ENCODE measurements at places on chromosomes 2 and 18. TPM values are rescaled to one million over a fixed set of nuclear protein-coding genes. Genes with fewer than 3 reads are reported as not detected.

- DNase-seq, result no peak
These were observed 5.2 kb downstream of the TMEM18 start for GRCh38 chr2:671787-672605.

- DNase-seq, result no peak
These were observed 98.3 kb downstream of the KLHL14 start for GRCh38 chr18:32674491-32674890.

DNA sequence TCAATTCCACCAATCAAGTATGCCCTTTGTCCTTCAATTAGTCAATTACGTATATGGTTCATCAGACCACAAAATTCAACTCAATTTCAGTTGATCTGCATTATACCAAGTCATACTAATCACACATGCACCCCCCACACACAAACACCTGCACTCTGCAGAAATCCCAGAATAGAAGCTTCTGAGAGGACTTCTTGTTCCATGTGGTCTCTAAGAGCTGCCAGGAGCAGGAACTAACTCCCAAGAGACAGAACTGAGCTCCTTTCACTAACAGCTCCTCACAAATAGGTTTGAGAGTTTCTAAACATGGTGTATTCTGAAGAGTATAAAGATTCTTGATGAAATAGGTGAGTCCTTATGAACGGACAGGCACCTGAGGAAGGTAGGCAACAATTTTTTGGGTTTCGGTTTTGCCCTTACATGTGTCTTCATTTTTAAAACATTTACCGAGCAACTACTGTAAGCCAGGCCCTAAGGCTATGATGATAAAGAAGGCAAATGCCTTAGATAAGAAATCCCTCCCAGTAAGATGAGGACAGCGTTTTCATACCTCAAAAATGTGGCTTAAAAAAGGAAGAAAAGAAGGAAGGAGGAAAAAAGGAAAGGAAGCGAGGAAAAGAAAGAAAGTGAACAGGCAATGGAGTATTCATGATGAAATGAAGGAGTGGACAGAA, 183.1 kb downstream of the PID1 start:
- no peak for DNase-seq

DNA sequence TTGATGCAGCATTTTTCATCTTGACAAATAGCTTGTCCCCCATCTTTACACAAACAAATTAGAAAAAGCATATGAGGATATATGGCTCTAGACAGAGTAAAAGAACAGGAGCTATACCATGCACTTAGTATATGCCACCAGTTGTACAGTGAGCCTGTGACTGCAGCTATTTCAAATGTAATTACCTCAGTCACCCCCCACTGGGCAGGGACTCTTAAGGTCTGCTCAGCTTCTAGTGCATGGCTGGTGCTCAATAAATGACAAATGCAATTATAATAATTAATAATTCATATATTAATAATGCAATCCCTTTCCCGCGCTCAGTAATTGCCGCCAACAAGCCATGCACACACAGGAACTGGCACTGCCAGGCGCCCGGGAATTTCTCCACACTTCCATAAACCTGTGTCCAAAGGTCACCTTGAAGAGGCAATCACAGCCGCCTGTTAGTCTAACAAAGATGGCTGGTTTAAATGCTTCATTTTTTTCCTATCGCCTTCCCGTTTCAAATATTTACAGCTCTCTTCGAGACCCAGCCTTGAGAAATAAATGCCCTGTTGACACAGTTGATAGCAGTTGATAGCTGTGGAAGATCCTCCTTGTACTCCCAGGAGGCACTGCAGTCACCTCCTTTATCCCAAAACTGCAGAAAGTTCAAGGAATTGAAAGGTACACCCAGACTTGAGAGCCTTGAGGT, 156.6 kb downstream of the INO80D start:
- DNase-seq, result no peak

GRCh38 chr18:79596446-79597175, 83.0 kb upstream of the CTDP1 start:
- no peak for DNase-seq

DNA sequence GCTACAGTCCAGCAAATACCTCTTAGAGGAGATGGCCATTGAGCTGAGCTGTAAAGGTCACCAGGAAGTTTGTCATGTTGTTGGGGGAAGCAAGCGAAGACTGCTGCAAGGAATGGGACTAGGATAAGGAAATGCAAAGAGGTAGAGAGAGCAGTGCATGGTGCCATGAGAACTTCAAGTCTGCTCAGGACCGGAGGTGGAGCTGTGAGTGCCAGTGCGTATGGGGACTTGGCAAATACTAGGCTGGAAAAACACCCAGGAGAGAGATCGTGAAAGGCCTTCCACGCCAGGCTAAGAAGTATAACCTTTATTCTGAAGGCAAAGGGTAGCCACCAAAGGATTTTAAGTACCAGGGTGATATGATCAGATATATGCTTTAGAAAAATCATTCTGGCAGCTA, 71.3 kb downstream of the MEIS1 start:
- DNase-seq, result no peak

DNA sequence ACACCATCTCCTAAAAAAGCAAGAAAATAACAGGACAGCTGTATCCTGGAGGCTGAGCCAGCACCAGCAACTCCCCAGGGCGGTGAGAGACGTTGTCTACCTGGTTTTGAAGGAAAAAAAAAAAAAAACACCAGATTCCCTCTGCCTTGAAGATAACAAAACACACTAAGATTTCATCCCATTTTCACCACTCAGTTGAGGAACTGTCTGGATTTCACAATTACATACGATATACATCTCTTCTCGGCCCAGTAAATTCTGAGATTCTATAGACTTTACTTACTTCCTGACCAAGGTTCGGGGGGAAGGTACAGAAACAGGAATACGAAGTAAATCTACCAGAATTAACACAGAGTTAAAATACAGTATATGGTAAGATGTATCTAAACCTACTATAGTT, 8.5 kb downstream of the ZNF516 start:
- no peak for DNase-seq

GRCh38 chr2:98502556-98503335, 58.1 kb downstream of the INPP4A start:
- no peak for DNase-seq

- no peak for DNase-seq
These were observed 77.4 kb downstream of the TANC1 start for GRCh38 chr2:159045545-159046454.

DNA sequence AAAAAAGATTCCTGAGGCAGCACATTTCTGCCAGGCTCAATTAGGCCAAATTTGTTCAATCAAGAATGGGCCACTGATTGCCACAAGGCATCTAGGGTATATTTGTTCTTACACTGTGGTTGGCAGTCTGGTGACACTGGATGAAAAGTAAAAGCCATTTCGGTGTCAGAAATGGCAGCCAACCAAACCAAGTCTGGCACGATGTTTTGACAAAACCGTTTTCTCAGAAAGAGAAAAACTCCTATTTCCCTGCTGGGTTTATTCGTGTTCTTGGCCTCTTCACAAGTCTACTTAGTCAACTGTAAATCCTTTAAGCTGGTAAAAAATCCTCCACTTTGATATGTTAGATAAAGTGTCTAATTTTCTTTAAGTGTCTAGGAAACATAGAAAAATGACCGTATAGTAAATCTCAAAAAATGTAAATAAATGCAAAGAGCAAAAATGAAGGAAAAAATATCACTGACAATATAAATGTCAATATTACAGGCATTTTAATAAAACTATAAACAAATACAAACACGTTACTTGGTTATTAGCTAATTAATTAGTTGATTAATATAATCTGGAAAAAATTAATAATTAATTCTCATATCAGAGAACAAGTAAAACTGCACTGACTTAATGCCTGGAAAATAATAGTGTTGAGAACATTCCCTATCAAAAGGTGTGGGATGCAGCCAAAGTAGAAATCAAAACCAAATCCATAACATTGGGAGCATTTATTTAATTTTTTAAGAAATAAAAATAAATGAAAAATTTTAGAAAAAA, 182.0 kb upstream of the ZNF804A start:
- DNase-seq, result no peak

- peak; percentile 20 for DNase-seq
These were observed 871 bp upstream of the ALS2 start for GRCh38 chr2:201781557-201782051.

GRCh38 chr2:15973481-15974401, 33.4 kb downstream of the MYCN start:
- no peak for DNase-seq

GRCh38 chr18:54094474-54094873, 130.0 kb downstream of the MBD2 start:
- no peak for DNase-seq

DNA sequence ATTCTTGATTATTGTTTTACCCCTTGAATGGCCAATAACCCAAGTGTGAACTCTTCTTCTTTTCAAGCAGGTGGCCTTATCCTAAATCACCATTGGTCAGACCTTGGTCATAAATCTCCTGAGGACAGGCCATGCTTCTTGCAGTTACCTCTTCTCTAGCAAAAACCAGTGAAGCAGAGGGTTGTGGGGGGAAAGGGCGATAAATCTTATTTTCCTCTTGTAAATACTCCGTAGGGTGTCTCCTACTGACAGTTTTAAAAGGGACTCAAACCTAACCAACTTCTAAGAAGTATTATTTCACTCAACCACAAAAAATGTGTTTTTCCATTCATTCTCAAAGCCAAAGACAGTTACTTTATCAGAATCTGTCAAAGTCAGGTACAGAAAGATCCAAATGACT, 168.1 kb upstream of the RMP24 start:
- DNase-seq, result no peak

- no peak for DNase-seq
These were observed 75.8 kb downstream of the USP40 start for GRCh38 chr2:233490831-233491230.

GRCh38 chr2:169736902-169737301, 3.3 kb downstream of the KLHL23 start:
- DNase-seq, result no peak

- DNase-seq, result no peak
These were observed 42.6 kb upstream of the ASXL2 start for GRCh38 chr2:25920786-25921415.

DNA sequence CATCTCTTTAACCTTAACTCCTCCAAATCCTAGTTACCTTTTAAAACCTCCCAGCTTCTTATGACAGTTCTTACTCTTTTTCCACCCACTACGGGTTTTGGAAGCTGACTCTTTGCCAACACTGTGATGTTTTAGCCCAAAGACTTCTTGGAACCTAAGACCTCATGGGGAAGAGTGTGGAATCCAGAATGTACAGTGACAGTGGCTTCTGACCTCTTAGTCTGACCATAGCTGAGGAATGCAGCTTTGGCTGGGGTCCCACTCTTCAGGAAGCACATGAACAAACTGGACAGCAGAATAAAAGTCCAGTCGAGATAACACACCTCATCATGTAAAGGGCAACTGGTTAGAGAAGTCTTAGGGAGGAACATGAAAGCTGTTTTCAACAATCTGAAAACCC, 161.1 kb upstream of the PKDCC start:
- DNase-seq, result no peak

DNA sequence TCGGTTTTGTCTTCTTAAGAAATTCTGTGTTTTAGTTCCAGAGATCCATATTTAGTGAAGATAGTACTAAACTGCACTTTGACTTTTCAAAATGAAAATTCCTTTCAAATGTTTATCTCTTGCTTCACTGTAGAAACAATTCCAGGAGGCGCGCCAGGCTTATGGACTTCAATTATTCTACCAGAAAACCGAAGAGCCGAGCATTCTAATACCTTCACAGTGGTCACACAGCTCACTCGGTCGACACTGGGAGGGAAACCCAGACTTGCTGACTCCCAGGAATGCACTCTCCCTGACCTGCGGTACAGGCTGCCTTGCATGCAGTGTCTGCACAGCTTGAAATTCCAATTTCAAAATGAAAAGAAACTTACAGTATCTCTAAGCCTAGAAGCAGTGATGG, 119.9 kb upstream of the PIEZO2 start:
- DNase-seq, result no peak

DNA sequence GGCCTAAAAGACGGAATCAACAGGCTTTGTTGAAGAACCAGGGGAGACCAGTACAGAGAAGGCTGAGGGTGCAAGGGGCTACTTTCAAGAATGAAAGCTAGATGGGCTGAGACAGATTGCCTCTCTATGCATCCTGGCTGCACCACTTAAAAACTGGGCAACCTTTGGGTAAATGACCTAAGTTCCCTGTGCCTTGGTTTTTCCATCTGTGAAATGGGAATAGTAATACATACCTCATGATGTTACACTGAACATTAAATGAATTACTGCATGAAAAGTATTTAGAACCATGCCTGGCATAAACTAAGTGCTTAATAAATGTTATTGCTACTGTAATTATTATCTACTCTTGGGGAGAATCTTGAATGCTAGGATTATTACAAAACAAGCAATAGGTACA, 106.5 kb downstream of the PRKCE start:
- no peak for DNase-seq

GRCh38 chr2:10835052-10835970, 22.7 kb upstream of the PDIA6 start:
- DNase-seq, result peak; percentile 56

- DNase-seq, result no peak
These were observed 31.5 kb upstream of the ATP8B1 start for GRCh38 chr18:57834616-57835015.

GRCh38 chr2:25400169-25400568, 58.4 kb upstream of the DNMT3A start:
- DNase-seq, result no peak

DNA sequence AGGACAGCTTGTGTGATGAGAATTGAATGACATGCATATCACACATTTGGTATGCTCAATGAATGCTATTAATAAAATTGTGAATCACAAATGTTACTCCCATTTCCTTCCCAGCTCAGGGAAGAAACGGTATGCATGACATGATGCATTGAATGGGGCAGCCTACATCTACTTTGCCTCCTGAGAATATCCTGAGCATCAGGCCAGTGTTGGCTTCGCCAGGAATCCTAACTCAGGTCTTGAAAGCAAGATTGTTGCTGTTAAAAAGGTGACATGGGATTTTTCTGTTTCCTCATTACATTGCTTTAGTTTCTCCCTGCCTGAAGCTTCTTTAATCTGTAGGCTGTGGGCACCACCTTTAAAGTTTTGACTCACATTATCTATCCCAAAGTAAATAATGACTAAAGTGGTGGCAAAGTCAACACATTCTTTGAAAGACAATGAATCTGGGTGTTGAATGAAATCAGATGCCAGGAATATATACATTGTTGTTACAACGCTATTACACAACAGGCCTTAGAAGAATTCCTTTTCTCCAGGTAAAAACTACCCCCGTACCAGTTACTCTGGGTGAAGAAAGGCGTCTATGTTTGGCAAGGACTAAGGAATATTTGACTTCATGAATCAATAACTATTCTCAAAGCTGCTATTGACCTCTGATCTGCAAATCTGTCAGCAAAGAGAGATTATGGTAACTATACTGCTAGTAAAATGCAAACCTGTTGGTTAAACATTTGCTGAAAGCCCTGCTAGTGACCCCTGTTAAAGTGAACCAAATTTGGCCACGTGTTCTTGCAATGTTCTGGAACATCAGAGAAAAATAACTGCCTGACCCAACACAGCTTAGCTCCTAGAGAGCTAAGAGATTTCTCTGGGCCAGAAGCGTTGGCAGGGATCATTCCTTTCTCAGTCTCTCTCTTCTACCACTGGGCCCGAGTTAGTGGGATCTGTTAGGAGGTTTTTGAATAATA, 30.5 kb upstream of the NEDD4L start:
- DNase-seq, result no peak

Gene SOWAHC
- 44.0 TPM for total RNA-seq

Gene MERTK
- total RNA-seq, result 7.2 TPM

Gene PKP4
- 112 TPM for total RNA-seq

Gene LRRTM1
- total RNA-seq, result 11.9 TPM

Gene OSR1
- total RNA-seq, result 4.4 TPM

Gene THSD7B
- 20.0 TPM for total RNA-seq

Gene MORN2
- 16.7 TPM for total RNA-seq

Gene ANKRD30BL
- total RNA-seq, result 27.9 TPM

Gene PLEK
- total RNA-seq, result 3.0 TPM

Gene PRSS56
- total RNA-seq, result not detected

Gene SLC23A3
- 0.31 TPM for total RNA-seq

Gene DUSP2
- 7.3 TPM for total RNA-seq

Gene CHRNG
- 0.16 TPM for total RNA-seq

Gene TMEM163
- 14.3 TPM for total RNA-seq
